ENCODE measurements at places on chromosomes 7 and 10.

- DNase-seq, result no peak
Observed at GRCh38 chr10:25026463-25026862, 10.1 kb downstream of the THNSL1 start.

DNA sequence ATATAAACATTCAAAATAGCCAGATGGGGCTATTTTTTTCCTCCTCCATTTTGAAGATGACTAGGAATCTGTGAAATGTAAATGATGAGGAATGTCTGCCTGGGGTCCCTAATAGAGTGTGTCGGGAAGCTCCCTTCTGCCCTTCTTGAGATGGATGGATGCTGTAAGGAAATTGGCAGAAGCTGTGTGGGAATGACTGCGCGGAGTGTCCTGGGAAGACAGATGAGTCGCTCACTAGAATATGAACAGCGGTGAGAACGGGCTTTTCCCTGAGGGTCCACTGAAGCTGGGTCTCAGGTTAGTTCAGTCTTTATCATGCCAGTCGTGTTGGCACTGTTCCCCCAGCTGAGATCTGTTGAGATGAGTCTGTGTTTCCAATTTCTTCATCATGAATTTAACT is 75.1 kb upstream of the PLPP4 start:
- no peak for DNase-seq

DNA sequence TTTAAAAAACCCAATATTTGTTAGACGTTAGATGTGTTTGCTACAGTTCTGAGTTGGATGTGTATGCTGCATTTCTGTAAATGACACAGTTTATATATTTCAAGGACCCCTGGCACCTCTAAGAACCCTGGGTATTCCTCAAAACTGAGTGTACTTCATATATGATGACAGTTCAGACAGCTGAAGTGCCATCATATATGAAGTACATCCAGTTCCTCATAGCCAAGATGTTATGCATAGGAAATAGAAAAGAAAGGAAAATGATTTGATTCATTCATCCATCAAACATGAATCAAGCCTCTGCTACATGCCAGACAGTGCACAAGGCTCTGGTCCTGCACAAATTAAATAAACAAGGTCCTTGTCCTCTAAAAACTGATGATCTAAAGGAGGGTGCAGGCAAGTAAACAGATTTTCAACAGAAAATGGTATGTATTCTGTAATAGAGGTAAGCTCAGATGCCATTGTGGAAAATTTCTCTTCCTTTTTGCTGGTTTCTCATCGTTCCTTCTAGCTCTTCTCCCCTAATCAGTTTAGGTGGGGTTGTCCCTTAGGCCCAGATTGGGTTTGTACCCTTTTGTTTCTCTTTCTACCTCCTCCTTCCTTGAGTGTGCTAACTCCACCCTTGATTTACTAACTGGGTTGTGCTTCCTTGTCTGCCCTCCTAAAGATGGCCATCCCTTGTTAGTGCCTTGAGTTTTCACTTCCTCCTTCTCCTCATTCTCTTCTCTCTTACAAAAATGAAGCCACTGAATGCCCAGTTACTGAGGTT is 25.3 kb upstream of the SMIM30 start:
- no peak for DNase-seq

GRCh38 chr7:54778166-54778565 is 19.2 kb upstream of the SEC61G start:
- DNase-seq, result no peak
